ENCODE measurements at places on chromosomes 13 and 19.

- DNase-seq = no peak
These were observed 7.8 kb downstream of the GAS6 start for GRCh38 chr13:113855931-113856715.

GRCh38 chr19:47730910-47731309 lies 14.4 kb upstream of the NOP53 start:
- no peak for DNase-seq

DNA sequence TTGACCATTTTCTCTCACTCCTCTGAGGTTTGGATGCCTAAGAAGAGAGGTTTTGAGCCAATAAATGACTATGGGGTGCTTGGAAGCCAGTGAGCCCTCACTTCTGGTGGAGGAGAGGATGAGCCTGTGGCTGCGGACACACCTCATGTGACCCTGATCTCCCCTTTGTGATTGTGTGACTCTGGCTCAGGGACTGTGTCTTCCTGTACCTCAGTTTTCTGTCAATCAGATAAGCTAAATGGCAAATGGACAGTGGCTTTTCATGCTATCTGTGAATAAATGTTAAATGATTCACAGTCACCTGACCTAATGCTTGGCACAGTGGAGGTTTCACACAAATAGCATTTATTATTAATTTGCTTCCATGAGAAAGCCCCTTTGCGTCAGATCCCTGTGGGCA lies 2.7 kb downstream of the PSG8 start:
- no peak for DNase-seq

- no peak for DNase-seq
These were observed 351.9 kb downstream of the EFNB2 start for GRCh38 chr13:106183410-106184065.

DNA sequence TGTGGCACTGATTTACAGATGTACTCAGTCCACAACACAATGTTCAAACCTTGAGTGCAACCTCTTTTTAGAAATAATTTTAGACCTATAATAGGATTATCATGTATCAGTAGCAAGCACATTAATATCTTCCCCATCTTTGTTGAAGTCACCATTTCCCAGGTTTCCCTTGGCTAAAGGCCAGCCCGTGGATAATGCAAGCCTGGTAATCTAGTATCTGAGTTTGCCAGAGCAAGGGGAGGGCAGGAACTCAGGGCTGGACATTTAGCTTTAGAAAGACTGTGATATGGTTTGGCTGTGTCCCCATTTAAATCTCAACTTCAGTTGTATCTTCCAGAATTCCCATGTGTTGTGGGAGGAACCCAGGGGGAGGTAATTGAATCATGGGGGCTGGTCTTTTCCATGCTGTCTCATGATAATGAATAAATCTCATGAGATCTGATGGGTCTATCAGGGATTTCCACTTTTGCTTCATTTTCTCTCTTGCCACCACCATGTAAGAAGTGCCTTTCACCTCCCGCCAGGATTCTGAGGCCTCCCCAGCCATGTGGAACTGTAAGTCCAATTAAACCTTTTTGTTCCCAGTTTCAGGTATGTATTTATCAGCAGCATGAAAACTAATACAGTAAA lies 37.7 kb downstream of the SLC6A16 start:
- DNase-seq = no peak

GRCh38 chr13:64165826-64166225 lies 2750.2 kb upstream of the PCDH20 start:
- DNase-seq = no peak

GRCh38 chr13:99506634-99507033 lies 5.4 kb downstream of the TM9SF2 start:
- DNase-seq = no peak

GRCh38 chr13:114152831-114153371 lies 20.5 kb upstream of the RASA3 start:
- no peak for DNase-seq

GRCh38 chr13:96785986-96786385 lies 208.3 kb downstream of the OXGR1 start:
- DNase-seq = no peak

Data from stimulated activated CD4-positive, alpha-beta T cell treated with anti-CD3 and anti-CD28 coated beads, Interleukin-1b, Interleukin-23, amount 100 ng/mL, for 1 hour (primary cell).